Testis (tissue), 5 donors: ENCODE measurements at places on chromosomes 2 and 18. TPM values are rescaled to one million over a fixed set of nuclear protein-coding genes. Genes with fewer than 3 reads are reported as not detected.

Gene GPR35
- total RNA-seq: 11.5 TPM

Gene APOB
- total RNA-seq: 0.39 TPM

DNA sequence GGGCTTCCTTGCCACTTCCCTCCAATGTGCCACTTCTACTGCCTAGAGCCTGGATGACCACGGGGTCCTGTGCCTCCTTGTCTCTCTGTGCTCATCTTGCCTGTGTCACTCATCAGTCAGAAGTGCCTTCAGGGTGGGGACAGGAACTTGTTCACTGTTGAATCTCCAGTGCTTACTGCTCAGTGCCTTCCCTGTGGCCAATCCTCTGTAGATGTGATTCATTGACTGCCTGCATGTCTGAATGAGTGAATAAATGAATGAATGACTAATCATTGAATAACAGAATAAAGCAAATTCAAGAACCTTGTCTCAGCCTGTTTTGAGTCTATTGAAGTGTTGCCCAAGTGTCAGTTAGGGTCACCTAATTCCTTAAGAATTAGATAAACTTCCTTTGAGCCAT, 42.3 kb upstream of the FAM136A start:
- DNase-seq: no peak
- H3K4me3 ChIP-seq: no peak overlapping the region
- H3K36me3 ChIP-seq: no peaks in the 10 kb centered on the region
- H3K27me3 ChIP-seq: no peaks in the 10 kb centered on the region
- no peak overlapping the region for H3K27ac ChIP-seq
- no peaks in the 10 kb centered on the region for H3K4me1 ChIP-seq

DNA sequence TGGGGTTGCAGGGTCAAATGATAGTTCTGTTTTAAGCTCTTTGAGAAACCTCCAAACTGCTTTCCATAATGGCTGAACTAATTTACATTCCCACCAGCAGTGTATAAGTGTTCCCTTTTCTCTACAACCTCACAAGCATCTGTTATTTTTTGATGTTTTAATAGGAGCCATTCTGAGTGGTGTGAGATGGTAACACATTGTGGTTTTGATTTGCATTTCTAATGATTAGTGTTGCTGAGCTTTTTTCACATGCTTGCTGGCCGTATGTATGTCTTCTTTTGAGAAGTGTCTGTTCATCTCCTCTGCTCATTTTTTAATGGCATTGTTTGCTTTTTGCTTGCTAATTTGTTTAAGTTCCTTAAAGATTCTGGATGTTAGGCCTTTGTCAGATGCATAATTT, 107.7 kb downstream of the PDE11A start:
- no peaks in the 10 kb centered on the region for H3K36me3 ChIP-seq
- H3K27ac ChIP-seq: no peak overlapping the region

- peaks cover 5% of the 10 kb centered on the region for H3K4me1 ChIP-seq
- no peaks in the 10 kb centered on the region for H3K36me3 ChIP-seq
- DNase-seq: no peak
- H3K27me3 ChIP-seq: no peaks in the 10 kb centered on the region
Observed at GRCh38 chr18:9433671-9434121, 41.6 kb upstream of the RALBP1 start.

DNA sequence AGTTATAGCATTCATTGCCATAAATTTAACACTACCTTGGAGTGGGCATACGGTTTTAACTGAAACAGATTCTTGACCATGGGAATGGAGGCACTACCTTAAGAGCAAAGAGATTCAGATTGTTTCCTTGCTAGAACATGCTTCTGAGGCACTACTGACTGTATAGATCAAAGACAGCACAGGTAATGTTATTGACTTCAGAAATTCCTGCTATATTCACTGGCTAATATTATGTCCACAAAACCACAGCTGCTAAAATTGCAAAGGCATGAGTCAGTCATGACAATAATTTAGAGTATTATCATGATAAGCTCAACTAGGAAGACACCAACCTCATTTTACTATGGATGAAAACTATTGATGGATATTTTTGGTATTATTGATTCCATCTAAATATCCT, 39.4 kb downstream of the SLC8A1 start:
- DNase-seq: no peak
- no peaks in the 10 kb centered on the region for H3K36me3 ChIP-seq
- H3K4me3 ChIP-seq: no peak overlapping the region
- H3K27ac ChIP-seq: no peak overlapping the region

DNA sequence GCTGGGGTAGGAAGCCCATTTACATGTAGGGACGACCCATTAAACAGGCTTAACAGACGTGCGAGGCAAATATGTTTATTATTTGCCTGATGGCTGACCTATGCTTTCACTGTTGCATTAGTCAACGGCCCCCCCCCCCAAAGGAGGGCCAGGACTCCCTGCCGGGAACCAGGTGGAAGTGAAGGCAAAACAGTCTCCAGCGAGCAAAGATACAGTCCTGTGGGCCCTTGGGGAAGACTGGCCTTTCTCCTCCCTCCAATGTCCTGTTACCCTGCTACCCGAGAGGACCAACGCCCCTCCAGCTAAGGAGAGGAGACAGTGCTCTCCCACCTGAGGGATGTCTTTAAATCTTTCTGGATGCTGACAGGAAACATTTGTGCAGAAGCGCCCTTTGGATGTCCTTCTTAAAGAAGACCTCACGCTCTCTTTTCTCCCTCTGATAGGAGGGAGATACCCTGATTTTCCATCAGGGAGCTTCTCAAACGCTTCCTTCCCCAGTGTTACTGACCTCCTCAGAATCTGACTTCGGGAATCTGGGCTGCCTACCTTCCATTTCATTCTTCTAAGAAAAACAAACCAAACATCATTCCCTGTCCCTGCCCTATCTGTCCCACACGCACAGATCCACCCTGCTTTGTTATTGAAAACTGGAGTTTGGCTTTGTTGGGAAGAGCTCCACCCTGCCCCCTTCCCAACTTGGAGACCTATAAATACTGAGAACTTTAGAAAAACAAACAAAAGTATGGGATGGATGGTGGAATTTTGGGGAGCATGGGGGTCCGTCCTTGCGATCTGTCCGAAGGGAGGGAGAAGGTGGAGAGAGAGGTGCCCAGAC, 135.9 kb upstream of the SIX3 start:
- no peaks in the 10 kb centered on the region for H3K27me3 ChIP-seq
- no peaks in the 10 kb centered on the region for H3K36me3 ChIP-seq
- H3K4me1 ChIP-seq: peaks cover 5% of the 10 kb centered on the region
- H3K27ac ChIP-seq: no peak overlapping the region

GRCh38 chr2:23128684-23129292, 256.2 kb upstream of the KLHL29 start:
- H3K36me3 ChIP-seq: no peaks in the 10 kb centered on the region
- no peaks in the 10 kb centered on the region for H3K27me3 ChIP-seq
- H3K4me3 ChIP-seq: no peak overlapping the region
- no peak for DNase-seq
- no peak overlapping the region for H3K27ac ChIP-seq
